ENCODE measurements at places on chromosomes 16 and 17.
A peak's percentile ranks its signal among the peaks of the same experiment; 100 is the strongest.

DNA sequence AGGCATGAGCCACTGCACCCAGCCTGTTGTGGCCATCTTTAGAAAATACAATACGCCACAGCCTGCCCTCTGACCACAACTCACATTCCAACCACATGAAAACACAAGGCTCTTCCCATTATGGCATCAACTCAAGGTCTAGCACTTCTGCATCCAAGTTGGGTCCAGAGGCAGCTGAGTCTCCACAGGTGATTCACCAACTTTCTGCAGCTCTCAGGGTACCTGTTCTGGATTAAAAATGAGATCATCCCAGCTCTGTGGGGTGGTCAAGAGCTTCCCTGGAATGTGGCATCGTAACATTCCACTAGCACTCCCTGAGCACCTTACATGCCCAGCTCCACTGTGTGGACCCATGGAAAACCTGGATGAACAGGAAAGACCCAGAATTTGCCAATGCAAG lies 9.9 kb upstream of the GUCY2D start:
- peak; percentile 85 for DNase-seq

GRCh38 chr17:51751072-51751471 lies 407.4 kb downstream of the CA10 start:
- no peak for DNase-seq

DNA sequence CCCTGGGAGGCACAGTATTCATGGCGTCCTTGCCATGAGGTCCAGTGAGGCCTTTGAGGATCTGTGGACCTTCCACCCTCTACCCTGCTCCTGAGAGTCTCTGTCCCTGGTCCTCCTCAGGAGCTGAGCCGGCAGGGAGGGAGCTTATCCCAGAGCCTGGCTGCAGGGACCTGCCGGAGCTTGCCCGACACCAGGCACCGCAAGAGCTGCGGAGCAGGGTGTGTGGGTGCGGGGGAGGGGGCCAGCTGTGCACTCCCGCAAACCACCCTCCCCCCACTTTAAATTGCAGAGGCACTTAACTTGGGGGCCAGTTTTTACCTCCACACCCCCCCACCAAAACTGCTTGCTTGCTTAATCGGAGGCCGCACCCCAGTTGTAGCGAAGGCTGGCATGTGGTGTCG lies 609 bp upstream of the ZNF750 start:
- no peak for DNase-seq

DNA sequence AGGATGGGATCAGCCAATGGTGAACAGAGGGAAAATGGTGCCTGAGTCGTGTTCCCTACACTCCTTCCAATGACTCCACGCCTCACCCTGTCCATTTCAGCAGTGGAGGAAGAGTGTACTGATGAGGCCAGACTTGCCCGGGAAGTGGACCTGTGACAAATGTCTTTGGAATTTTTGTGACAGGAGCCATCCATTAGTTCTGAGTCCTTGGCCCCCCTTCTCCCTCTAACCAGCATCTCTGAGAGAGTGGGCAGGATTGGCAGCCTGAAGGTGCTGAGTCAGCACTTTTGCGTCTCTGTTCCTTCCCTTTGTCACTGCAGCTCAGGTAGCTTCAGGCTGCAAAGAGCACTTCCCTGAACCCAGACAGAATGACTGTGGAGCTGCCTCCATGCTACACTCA lies 30.8 kb downstream of the BEAN1 start:
- no peak for DNase-seq

GRCh38 chr16:15037003-15037402 lies 18.9 kb downstream of the NTAN1 start:
- no peak for DNase-seq

- DNase-seq, result no peak
These were observed 101.0 kb downstream of the SYCE1L start for GRCh38 chr16:77300256-77300655.
